Sigmoid colon (tissue), 7 donors: ENCODE measurements at places on chromosomes 2 and 18. TPM values are rescaled to one million over a fixed set of nuclear protein-coding genes. Genes with fewer than 3 reads are reported as not detected.

DNA sequence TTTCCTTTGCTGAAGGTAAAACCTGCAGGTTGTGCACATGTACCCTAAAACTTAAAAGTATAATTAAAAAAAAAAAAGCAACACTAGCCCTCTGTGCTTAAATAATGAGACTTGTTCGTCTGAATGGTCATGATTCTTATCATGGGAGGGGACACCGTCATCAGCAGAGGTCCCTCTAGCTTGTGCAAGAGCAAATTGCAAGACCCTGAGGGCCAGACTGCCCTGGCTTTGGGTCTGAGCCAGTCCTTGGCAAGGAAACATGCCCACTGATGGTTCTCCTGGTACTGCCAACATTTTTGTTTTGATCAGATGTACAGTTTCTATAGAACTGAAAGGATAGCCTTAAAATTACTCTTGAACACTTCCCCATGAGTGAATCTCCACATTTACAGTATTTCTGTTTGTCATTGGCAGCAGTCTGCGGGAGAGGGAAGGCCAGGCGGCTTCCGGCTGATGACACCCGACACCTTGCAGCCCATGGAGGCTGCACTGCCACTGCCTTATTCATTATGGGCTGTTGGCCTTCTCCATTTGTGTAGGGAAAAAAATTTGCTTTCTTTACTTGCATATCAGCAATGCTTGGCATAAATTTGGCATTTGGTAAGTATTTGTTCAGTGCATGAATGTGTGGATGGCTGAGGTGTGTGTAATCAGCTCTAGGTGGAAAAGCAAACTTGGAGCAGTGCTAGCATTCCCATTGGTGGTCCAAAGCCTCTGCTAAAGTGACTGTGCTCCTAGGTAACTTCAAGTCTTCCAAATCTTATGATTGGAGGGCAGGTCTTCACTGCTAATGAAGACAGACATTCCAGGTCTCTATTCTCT, 161.6 kb upstream of the ALKAL2 start:
- H3K4me1 ChIP-seq = no peaks in the 10 kb centered on the region
- H3K4me3 ChIP-seq = no peak overlapping the region
- no peak for DNase-seq

GRCh38 chr2:220455351-220455990, 828.0 kb downstream of the SLC4A3 start:
- no peak for DNase-seq
- no peaks in the 10 kb centered on the region for H3K36me3 ChIP-seq
- H3K27me3 ChIP-seq = no peaks in the 10 kb centered on the region
- H3K27ac ChIP-seq = no peak overlapping the region
- no peaks in the 10 kb centered on the region for H3K4me1 ChIP-seq

DNA sequence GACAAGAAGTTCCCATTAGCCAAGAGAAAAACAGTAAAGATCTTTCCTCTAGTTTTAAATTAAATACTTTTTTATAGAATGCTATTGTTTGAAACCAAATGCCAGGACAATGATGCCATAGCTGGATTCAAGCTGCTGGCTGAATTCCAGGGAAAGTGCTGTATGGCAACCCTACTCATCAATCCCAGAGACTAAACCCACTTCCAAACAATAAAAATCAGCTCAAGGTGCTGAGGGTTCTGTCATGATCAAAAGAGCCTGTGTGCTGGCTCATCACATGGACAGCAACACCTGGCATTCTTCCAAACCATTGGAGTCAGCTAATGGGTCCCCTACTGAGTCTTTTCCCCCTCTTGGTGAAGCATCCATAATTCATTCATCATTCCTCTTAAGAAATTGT, 53.7 kb upstream of the PARD3B start:
- H3K4me3 ChIP-seq = no peak overlapping the region
- no peaks in the 10 kb centered on the region for H3K27me3 ChIP-seq
- no peak overlapping the region for H3K27ac ChIP-seq

- H3K4me3 ChIP-seq = no peak overlapping the region
- no peaks in the 10 kb centered on the region for H3K4me1 ChIP-seq
- DNase-seq = no peak
- H3K27me3 ChIP-seq = no peaks in the 10 kb centered on the region
- H3K27ac ChIP-seq = no peak overlapping the region
- H3K36me3 ChIP-seq = no peaks in the 10 kb centered on the region
Observed at GRCh38 chr2:161754379-161754778, 130.2 kb downstream of the SLC4A10 start.

DNA sequence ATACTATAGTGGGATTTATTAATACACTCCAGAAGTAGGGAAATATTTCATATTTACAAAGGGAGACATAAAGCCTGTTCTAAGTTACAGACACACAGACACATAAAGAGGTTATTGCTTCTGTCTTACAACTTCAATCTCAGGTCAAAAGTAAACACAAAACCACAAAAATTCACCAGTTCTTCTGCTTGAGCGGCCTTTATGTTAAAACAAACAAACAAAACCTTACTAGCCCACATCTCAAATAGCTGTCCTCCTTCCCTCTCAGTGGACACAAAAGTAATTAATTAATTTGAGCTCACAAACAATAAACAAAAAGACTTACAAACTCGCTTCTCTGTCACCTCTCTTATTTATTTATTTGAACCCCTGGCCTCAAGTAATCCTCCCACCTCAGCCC, 1.5 kb upstream of the ASNSD1 start:
- no peak overlapping the region for H3K4me3 ChIP-seq
- no peak overlapping the region for H3K27ac ChIP-seq
- DNase-seq = no peak
- no peaks in the 10 kb centered on the region for H3K36me3 ChIP-seq

DNA sequence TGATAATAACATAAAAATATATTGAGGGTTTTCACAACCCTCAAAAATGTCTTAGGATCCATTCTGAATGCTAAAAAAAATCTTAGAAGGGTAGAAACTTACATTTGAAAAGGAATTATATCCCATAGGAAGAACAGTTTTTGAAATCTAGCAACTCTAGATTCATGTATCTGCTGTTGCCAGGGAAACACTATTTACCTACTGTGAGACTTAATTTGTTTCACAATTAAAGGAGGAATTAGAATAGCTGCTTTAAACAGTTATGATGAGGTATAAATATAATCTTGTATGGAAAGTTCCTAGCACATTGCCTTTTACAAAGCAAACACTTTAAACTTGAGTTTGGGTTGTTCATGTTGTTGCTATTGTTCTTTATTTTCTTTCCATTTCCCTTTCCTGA, 988.2 kb downstream of the SUCLG1 start:
- DNase-seq = no peak
- H3K36me3 ChIP-seq = no peaks in the 10 kb centered on the region
- H3K4me3 ChIP-seq = no peak overlapping the region
- no peaks in the 10 kb centered on the region for H3K27me3 ChIP-seq

DNA sequence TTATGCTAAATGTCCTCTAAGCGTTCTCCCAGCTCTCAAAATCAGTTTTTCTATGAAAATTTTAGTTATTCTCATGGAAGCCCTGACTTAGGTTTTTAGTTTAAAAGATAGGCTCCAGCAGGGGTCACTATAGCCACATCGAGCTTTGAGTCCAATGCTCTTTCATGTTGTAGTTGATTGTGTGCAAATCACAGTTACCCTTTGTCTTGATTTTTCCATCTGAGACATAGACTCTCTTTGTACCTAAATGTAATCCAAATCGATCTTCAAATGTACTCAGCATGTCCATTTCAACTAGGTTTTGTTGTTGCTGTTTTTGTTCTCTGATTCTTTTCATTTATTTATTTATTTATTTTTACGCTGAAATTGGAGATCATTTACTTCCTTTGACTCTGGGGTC, 26.4 kb upstream of the MSTN start:
- no peak overlapping the region for H3K4me3 ChIP-seq
- no peaks in the 10 kb centered on the region for H3K27me3 ChIP-seq
- H3K36me3 ChIP-seq = no peaks in the 10 kb centered on the region
- DNase-seq = no peak

- no peak overlapping the region for H3K4me3 ChIP-seq
- no peaks in the 10 kb centered on the region for H3K36me3 ChIP-seq
- DNase-seq = no peak
Observed at GRCh38 chr2:85439025-85439472, 20.5 kb downstream of the SH2D6 start.

- no peaks in the 10 kb centered on the region for H3K27me3 ChIP-seq
- no peak for DNase-seq
- H3K27ac ChIP-seq = peak overlapping the region; percentile 22
- peak overlapping the region; percentile 62 for H3K4me3 ChIP-seq
Observed at GRCh38 chr18:35043207-35043606, 2.0 kb downstream of the MAPRE2 start.

- no peak overlapping the region for H3K27ac ChIP-seq
- no peaks in the 10 kb centered on the region for H3K4me1 ChIP-seq
- no peak for DNase-seq
- H3K4me3 ChIP-seq = no peak overlapping the region
- H3K27me3 ChIP-seq = no peaks in the 10 kb centered on the region
Observed at GRCh38 chr2:2294183-2294690, 36.8 kb downstream of the MYT1L start.

- DNase-seq = peak; percentile 99
- no peaks in the 10 kb centered on the region for H3K27me3 ChIP-seq
- peak within 1 kb of the TSS; percentile 60 for H3K4me3 ChIP-seq
- peak within 1 kb of the TSS; percentile 84 for H3K27ac ChIP-seq
- H3K4me1 ChIP-seq = peaks cover 37% of the 10 kb centered on the region
- peaks cover 38% of the 10 kb centered on the region for H3K36me3 ChIP-seq
Observed at GRCh38 chr2:219218732-219219701, at the start of gene ABCB6. ABCB6 (minus strand) TSS chr2:219218958; CDS start chr2:219218673, 285 bp downstream.

DNA sequence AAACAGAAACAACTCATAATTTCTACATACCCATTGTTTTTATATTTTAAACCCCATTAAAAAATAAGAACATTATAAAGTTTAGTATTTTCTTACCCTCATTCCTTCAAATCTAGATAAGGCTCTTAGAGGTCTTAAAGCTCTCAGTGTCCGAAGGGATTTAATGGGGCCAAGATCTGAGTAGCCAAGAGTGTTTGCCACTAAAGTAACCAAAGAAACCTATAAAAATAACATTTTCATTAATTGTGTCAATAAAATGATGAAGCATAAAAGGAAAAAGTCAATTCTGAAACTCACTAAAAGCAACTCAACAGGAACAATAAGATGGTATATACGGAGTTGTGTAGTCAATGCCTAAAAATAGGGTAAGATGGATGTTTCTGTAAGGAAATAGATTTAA, 105.4 kb upstream of the SCN1A start:
- H3K27ac ChIP-seq = no peak overlapping the region
- no peaks in the 10 kb centered on the region for H3K27me3 ChIP-seq
- H3K4me3 ChIP-seq = no peak overlapping the region
- H3K4me1 ChIP-seq = no peaks in the 10 kb centered on the region
- H3K36me3 ChIP-seq = no peaks in the 10 kb centered on the region

DNA sequence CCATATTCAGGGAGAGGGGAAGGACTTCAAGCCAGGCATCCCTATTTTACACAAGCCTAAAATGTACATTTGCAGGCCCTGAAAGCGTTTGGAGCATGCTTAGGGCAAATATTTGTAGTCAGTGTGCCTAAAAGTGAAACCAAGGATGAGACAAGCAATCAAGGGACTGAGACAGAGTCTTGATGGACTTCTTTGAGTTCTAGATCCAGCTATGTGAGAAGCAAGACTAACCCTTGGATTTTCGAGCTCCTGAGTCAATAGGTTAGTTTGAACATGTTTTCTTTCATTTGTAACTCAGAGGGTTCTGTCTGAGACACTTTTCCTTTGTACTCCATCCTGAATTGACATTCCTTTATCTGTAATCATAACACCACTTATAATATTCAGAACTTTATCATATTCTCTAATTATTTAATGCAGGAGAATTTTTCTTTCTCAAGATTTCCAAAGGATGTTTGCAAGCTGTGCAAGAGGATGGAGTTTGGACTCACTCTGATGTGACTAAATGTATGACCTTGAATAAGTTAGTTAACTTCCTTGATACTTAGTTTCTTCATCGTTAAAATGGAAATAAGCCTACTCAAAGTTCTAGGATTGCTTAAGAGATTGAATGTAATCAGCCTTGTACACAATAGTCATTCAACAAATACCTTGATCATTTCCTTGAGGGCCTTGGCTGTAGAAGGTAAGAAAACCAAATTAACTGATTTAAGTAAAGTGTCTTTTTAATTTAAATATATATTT, 1237.8 kb upstream of the ZEB2 start:
- H3K27me3 ChIP-seq = no peaks in the 10 kb centered on the region
- H3K4me1 ChIP-seq = no peaks in the 10 kb centered on the region
- no peaks in the 10 kb centered on the region for H3K36me3 ChIP-seq
- no peak overlapping the region for H3K4me3 ChIP-seq
- no peak for DNase-seq
- H3K27ac ChIP-seq = no peak overlapping the region

- H3K27ac ChIP-seq = no peak overlapping the region
- no peaks in the 10 kb centered on the region for H3K4me1 ChIP-seq
- H3K27me3 ChIP-seq = no peaks in the 10 kb centered on the region
Observed at GRCh38 chr2:34737146-34737545, 1138.0 kb upstream of the FAM98A start.

GRCh38 chr2:232293191-232293590, 85.4 kb upstream of the ALPP start:
- no peak overlapping the region for H3K4me3 ChIP-seq
- H3K27me3 ChIP-seq = no peaks in the 10 kb centered on the region
- H3K27ac ChIP-seq = no peak overlapping the region
- H3K36me3 ChIP-seq = no peaks in the 10 kb centered on the region
- DNase-seq = no peak

DNA sequence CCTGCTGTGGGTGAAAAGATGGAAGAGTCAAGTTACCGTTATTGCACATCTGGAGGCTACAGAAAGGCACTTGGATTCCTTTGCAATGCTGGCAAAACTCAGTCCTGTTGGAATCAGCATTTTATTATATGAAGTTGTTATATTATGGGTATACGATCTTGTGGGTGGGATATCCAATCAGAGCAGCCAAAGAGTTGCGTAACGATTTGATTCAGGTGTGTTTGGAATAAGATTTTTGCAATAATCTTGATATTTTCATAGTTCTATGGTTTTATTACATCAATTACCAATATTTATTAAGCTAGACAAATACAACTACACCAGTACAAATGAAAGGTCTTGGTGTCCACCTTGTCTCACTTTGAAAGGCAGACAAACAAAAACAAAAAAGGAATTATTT, 57.9 kb upstream of the SOS1 start:
- DNase-seq = no peak
- no peak overlapping the region for H3K27ac ChIP-seq
- no peak overlapping the region for H3K4me3 ChIP-seq

GRCh38 chr2:225290757-225291400, 108.6 kb upstream of the NYAP2 start:
- no peak for DNase-seq
- no peaks in the 10 kb centered on the region for H3K27me3 ChIP-seq
- H3K4me3 ChIP-seq = no peak overlapping the region
- H3K4me1 ChIP-seq = no peaks in the 10 kb centered on the region

- no peaks in the 10 kb centered on the region for H3K36me3 ChIP-seq
- no peak overlapping the region for H3K4me3 ChIP-seq
- peak overlapping the region; percentile 75 for H3K27ac ChIP-seq
- H3K27me3 ChIP-seq = no peaks in the 10 kb centered on the region
- H3K4me1 ChIP-seq = peaks cover 51% of the 10 kb centered on the region
- DNase-seq = no peak
Observed at GRCh38 chr2:20425884-20426283, 21.0 kb upstream of the RHOB start.

Gene FOXD4L1
- not detected for total RNA-seq

Gene CCDC148
- 0.36 TPM for total RNA-seq

Gene CRACDL
- 0.36 TPM for total RNA-seq

Gene HOXD1
- 0.41 TPM for total RNA-seq

Gene ANKRD30BL
- not detected for total RNA-seq

Gene LYG2
- total RNA-seq = not detected

Gene FASTKD2
- total RNA-seq = 27.3 TPM

Gene IL1R2
- total RNA-seq = 10.0 TPM

Gene LIMS3
- total RNA-seq = 4.6 TPM
